ENCODE measurements at places on chromosomes 5 and 9.

GRCh38 chr5:79621056-79621455 is 8.8 kb downstream of the TENT2 start:
- DNase-seq, result no peak

DNA sequence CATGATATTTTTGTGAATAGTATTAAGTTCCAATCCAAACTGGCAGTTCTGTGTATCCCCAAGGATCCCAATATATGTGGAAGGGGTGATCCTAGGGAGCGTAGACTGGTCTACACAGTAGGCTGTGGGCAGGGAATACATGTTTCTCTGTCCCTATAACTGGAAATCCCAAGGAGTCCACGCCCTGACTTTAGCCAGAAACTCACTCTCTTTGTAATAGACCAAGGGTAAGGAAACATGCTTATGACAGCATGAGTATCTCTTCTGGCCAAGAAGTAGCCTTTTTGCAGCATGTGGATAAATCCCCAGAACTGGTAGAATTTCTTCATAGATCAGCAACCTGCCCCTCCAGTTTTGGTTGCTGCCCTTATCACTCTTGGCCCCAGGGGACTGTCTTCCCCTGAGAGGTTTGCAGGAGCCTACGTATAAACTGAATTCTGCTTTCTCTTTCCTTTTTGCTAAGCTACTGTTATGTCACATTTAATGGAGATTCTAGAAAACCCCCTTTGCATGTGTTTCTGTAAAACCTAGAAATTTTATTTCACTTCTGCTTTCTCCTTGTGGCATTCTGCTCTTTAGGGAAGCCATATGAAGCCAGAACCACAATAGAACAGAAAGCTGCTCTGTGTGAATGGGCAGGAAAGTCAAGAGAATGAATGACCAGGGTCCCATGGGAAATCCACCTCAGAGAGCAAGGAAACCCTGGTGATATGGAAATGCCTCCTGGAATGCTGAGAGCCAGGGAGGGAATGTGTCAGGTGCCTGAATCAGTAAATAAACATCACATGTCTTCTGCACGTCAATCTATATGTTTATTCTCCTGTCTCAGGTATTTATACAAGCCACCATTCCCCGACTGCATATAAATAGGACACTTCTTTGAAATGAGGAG is 3.5 kb downstream of the IFNA2 start:
- DNase-seq, result peak; percentile 42

- no peak for DNase-seq
Measured at GRCh38 chr5:166938071-166938470, 1353.4 kb upstream of the WWC1 start.

- DNase-seq, result peak; percentile 8
Measured at GRCh38 chr9:15306068-15306756, 804 bp downstream of the TTC39B start.

GRCh38 chr9:96636368-96636767 is 16.7 kb upstream of the CDC14B start:
- no peak for DNase-seq

DNA sequence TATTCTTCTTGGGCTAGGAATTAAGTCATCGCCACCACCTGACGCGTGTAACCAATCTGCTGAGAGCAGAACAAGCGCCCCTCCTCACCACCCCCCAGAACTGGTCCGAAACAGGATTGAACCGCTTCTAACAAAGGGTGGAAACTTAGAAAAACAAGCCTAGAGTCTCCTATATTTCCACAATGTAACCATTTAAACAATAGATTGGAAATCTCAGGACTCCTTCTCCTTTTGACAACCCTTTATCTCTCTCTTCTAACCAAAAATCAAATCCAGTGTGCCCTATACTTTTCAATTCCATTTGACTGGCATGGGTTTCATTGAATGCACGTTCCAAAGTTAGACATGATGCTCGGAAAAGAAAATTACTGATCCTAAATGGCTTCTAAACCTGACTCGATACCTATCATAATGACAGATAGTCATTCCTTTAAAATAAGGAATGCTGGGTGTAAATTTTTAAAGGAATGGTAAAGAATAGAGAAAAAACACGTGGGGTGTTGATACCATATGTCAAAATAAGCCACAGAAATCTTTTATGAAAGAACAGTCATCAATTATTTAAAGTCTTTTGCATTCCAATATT is 1.2 kb downstream of the ARRDC3 start:
- DNase-seq, result no peak

DNA sequence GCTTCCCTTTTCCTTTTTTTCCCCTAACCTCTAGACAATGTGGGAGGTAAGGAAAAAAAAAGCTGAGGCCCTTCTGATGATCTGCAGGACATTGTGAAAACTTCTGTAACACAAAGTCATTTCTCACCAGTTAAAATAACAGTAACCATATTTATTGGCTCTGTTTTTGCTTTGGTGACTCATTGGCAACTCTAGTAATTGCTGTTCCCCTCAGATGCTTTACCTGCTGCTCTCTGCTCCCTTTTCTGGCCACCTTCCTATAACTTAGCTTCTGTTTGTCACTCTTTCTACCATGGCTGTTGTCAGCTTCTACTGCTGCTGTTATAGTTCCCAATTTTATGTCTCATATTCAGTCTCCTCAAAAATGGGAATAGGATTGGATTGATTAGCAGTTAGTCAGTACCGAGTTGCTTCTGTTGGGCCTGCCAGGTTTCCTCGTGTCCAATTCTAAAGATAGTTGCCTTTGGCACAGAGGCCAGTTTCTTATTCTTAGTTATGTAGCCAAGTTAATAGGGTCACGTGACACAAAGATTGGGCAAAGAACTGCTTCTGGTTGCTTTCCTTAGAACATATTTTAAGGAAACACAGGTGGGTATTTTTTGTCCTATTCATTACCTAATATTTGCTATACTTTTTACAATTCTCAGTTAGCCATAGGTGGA is 16.8 kb downstream of the SCAMP1 start:
- no peak for DNase-seq

DNA sequence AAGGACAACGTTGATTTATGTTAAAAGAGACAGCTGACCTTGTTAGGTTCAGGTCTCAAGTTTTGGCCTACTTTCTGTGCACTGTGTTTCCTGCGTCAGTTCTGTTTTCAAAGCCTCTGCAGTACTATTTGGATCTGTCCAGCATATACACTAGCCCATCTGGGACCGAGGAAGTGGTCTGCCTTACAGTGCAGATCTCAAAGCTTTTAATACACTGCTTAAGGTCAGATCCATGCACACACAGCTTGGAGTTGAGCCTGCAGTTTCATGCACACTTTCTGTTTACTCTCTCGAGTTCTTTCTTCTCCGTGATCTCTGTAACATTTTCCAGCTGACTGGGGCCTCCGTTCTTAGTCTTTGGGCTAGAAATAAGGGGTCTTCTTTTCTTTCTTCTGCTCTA is 24.1 kb downstream of the CARTPT start:
- no peak for DNase-seq

GRCh38 chr9:93427655-93428379 is 23.7 kb upstream of the FAM120A start:
- no peak for DNase-seq

GRCh38 chr5:3789519-3790193 is 194.0 kb downstream of the IRX1 start:
- no peak for DNase-seq

GRCh38 chr5:891117-891836 is 1.3 kb downstream of the BRD9 start:
- no peak for DNase-seq

GRCh38 chr5:142506046-142506445 is 179.8 kb downstream of the FGF1 start:
- DNase-seq, result no peak
